ENCODE measurements at places on chromosomes 1 and 21.

- no peak for DNase-seq
These were observed 12.8 kb downstream of the OTUD7B start for GRCh38 chr1:149997585-149998262.

DNA sequence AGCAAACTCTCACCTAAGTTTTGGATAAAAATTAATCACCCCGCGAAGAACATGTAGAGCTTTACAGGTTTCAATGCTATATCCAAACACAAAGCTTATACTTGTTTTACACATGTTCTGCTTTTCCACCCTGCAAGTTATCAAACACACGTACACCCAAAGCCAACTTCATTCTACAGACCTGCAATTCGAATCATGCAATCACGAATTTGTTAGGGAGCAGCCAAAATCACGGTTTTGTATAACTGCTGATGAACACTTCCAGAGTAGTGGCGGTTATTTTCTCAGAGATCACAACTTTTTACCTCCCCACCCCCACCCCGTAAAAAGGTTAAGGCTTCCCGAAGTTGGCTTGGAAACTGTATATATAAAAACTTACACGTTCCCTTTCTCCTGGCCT lies 1.4 kb downstream of the HMGN1 start:
- DNase-seq: no peak

- no peak for DNase-seq
These were observed 1.7 kb downstream of the TMEM125 start for GRCh38 chr1:43271186-43272118.

GRCh38 chr1:33410091-33410701 lies 20.7 kb downstream of the PHC2 start:
- no peak for DNase-seq
